H9 (cell line): ENCODE measurements at places on chromosomes 5 and 9.

- DNase-seq, result no peak
These were observed 27.8 kb downstream of the PRRC2B start for GRCh38 chr9:131421691-131422090.

- DNase-seq, result no peak
These were observed 59.4 kb upstream of the GRHPR start for GRCh38 chr9:37363124-37363523.

- DNase-seq, result no peak
These were observed 101.4 kb upstream of the FSTL4 start for GRCh38 chr5:133713751-133714150.

- no peak for DNase-seq
These were observed 10.7 kb downstream of the MARCHF6 start for GRCh38 chr5:10364186-10364689.

- no peak for DNase-seq
These were observed 696 bp downstream of the ZNF622 start for GRCh38 chr5:16464664-16465543.

DNA sequence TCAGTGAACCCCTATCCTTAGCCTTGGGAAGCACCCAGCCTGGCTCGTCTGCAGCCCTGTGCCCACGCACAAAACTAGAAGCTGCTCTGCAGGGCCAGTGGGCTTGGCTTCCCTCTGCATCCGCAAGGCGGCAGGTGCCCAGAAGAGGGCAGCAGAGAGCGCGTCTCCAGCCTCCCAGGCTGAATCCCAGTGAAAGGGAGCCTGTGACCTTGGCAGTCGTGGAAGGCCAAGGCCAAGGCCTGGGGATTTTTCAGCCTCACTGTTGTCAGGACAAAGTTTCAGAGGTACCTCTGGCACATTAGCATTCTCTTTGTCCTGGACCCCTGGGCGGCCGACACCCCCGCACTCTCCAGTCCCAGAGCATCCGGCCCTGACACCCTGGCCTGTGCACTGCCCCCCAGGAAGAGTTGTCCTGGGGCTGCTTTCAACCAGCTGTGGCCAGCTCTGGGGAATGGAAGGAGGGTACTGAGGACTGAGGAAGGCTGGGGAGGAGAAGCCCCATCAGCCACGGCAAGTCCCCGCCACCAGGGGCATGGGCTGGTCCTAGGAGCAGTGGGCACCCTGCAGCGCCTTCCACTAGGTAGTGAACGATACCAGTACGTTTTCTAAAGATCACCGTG is 63.6 kb upstream of the IL17B start:
- DNase-seq, result peak; percentile 90

- DNase-seq, result no peak
These were observed 416.1 kb upstream of the IZUMO3 start for GRCh38 chr9:24961762-24962161.

- no peak for DNase-seq
These were observed 253.1 kb downstream of the DENND1A start for GRCh38 chr9:123676869-123677268.

GRCh38 chr5:51657340-51658240 is 274.3 kb downstream of the ISL1 start:
- no peak for DNase-seq

- no peak for DNase-seq
These were observed 28.8 kb upstream of the CAVIN4 start for GRCh38 chr9:100549048-100549447.

DNA sequence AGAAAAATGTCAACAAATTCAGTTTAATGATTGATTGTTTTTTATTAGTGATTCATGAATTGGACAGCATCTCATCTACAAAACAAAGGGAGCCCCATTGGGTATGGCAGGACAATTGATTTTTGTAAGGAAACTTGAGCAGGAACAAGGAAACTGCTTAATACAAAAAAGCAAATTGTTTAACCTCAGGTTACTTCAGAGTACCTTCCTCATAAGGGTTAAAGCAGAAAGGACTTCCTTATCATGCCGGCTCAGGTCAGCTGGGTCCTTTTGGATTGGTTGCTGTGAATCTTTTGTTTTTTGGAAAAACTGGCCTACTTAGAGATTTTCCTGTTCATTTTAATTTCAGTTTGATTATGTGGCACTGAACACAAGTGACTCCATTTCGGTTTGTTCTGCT is 211.8 kb downstream of the ARRDC3 start:
- DNase-seq, result no peak

DNA sequence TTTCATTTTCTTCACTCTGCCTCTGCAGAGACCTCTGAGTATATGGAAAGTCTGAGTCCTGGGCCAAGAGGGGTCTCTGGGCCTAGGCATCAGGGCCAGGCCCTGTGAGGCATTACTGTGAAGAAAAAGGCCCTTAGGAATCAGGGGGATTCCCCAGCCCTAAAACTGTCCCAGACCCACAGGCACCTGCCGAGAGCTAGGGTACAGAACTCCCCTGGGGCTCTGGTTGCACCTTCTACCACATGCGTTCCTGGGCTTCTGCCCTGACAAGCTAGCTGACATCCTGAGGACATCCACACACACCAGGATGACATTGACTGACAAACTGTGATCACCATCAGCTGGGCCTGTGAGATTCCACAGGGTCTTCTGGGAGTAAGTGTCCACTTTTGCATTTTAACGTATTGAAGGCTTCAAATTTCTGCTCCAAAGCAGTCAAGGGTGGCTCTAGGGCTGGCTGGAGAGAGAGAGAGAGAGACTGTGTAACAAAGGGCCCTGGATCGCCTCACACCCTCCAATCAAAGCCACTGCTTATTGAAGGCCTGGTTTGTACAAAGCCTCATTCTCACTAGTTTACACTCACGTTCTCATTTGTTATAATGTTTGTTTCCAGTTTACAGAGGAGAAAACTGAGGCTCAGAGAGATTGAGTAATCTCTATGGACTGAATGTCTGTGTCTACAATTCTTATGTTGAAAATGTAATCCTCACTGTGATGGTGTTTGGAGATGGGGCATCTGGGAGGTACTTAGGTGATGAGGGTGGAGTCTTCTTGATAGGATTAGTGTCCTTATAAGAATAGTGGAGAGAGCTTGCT is 45.1 kb downstream of the TGFBI start:
- DNase-seq, result no peak

DNA sequence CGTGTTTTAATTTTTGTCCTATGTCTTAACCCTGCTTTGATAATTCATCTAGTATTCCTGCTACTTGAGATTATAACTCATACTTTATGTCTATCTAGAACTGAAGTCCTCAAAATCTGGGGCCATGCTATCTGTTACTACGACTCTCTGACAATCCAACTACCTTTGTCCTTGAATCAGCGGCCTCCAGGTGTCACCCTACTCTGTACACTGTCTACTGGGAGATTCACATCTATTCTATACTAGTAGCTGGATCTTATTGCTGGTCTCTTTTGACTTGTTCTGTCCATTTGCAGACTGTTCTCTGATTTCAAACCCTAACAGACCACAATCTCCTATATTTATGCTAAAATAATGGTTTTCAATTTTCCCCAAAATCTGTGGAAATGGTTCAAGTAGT is 225.5 kb upstream of the ELAVL2 start:
- DNase-seq, result no peak

GRCh38 chr9:95003689-95004410 is 277.4 kb downstream of the AOPEP start:
- DNase-seq, result peak; percentile 63

GRCh38 chr5:133952729-133953567 is 15.5 kb downstream of the C5orf15 start:
- no peak for DNase-seq

DNA sequence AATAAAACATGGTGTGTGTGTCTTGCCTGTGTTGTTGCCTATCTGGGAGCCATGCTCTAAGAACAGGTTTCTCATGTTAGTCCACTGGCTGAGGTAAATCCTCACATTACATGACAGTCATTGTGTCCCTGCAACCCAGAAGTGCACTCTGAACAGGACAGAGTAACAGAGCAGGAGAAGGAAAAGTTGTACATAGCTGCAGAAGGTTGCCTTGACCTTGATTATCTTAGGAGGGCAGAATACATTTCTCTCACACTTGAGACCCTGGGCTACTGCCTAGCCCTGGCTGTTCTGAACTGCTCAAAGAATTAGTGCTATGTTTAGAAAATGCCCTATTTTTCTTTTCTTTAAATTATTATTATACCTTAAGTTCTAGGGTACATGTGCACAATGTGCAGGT is 16.9 kb downstream of the ZNF189 start:
- no peak for DNase-seq

DNA sequence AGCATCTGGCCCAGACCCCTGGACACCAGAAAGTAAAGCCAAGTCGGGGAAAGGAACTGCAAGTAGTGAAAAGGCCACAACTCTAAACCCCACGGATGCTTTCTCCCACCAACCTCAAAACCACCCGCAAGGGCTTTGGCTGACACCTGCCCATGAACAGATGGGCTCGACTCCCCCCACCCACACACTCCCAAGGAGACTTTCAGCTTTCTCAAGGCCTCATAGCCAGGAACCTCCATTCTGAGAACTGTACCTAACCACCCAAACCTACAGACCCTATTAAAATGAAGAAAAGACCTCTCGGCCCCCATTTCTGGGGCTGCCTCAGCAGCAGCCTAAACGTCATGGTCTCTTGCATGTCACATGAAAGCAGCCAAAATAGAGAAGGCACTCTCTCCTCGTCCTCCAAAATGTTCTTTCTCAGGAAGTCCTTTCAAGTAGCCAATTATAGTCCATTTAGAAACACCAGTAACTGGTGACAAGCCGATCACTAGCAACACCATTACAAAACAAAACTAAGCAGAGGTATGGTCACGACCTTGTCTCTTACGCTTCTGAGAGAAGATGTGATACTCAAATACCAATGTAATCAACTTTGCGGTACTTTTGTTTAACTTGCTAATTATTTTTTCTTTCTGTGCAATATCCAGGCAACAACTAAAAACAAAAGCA is 2.9 kb downstream of the B4GALT1 start:
- no peak for DNase-seq

- DNase-seq, result no peak
These were observed 92.3 kb downstream of the STRBP start for GRCh38 chr9:123175854-123176629.

DNA sequence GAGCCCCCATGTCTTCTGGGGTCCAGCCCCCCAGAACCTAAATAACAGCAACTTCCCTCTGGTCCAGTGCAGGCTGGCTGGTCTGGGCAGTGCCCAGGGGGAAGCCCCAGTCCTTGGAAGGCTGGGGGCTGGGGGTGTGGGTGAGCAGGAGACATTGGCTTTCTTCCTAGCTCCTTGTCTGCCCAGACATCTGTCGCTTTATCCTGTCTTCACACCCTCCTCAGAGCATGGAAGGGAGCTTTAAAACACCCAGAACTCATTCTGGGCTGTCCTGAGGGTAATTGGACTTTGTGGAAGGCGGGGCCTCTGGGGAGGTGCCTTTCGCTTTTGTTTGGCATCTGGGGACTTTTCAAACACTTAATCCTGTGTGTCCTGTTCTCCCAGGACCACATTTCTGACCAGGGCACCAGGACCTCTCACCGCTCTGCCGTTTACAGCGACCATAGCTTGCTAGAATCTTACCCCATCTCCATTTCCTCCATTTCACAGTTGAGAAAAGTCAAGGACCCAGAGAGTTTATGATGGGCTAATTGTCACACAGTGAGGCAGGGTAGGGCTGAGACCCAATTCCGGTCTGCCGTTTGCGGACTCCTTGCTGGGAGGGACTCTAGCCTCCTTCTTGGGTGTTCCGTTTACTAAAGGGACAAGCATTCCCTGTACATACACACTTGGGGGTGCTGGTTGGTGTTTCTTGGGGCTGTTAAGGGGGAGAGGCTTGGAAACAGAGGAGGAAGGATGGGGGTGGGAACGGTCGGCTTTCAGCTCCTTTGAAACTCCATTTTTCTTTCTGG is 1.1 kb downstream of the GSN start:
- no peak for DNase-seq

DNA sequence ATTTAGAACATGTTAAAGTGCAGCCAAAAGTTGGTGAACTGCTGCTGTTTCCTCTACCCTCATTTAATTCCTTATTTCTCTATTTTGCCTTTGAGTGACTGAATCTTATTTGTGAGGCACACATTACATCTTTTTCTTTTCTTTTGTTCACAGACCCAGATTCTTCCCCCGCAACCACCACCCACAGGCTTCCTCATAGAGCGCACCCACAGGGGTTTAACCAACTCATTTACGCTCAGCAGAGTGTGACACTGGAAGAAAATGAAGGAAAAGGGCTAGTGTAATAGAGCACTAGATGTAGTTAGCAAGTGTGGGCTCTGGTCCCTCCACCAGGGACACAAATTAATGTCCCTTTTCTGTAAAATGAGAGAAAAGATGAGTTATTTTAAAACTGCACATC is 200.7 kb downstream of the PARP8 start:
- no peak for DNase-seq
